ENCODE measurements at places on chromosomes 3 and 15. TPM values are rescaled to one million over a fixed set of nuclear protein-coding genes. Genes with fewer than 3 reads are reported as not detected.

DNA sequence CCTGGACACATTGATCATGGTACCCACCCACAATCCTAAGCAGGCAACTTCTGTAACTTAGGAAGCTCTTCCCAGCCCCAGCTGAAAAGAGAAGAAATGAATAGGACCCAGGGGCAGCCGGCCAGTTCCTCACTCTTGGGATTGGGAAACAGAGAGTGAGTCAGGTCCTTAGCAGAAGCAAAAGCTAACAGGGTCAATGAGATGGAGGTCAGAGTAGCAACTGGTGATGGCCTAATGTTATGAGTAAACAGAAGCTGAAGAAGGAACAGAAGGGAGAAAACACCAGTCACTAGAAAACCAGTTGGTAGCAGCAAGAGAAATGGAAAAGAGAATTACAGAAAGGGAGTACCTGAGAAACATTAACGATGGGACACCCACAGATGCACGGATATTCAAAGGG is 20.0 kb downstream of the RIOX2 start:
- H3K27me3 ChIP-seq = no peaks in the 10 kb centered on the region
- H3K36me3 ChIP-seq = peaks cover 70% of the 10 kb centered on the region
- no peak for DNase-seq
- H3K4me1 ChIP-seq = peaks cover 12% of the 10 kb centered on the region
- peak overlapping the region; percentile 59 for H3K27ac ChIP-seq

DNA sequence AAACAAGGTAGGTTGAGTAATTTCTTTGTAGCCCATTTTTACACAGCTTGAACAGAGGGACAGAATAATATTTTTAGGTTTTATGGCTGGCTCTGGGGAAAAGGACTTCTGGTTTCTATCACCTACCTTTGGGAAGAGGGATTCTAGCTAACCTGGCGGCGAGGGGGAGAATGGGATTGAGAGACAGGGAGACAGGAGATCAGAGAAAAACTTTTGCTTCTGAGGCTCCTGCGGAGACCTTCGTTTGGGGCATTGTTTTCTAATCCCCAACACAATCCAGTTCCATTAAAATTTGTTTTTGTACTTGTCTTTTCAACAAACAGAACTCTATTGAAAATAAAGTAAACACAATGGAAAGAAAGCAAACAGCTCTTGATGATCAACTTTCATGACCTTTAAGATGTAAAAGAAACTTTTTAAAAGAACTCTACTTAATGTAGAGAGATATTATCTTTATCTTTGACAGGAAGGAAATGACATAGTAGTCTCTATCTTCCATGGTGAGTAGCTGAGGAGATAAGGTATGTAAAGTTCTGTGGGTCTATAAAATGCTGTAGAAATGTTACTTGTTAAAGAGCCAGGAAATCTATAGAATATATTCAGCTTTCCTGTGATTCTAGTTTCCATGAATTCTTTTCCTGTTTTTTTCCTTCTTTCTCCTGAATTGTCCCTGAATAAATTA is 37.0 kb upstream of the P2RY1 start:
- H3K27ac ChIP-seq = no peak overlapping the region
- no peak overlapping the region for H3K4me3 ChIP-seq
- H3K36me3 ChIP-seq = no peaks in the 10 kb centered on the region

GRCh38 chr3:49882166-49882565 is 12.5 kb upstream of the CAMKV start:
- H3K36me3 ChIP-seq = no peaks in the 10 kb centered on the region
- DNase-seq = peak; percentile 79
- H3K4me3 ChIP-seq = no peak overlapping the region
- no peak overlapping the region for H3K27ac ChIP-seq

GRCh38 chr3:142896201-142896755 is 7.4 kb upstream of the PCOLCE2 start:
- no peaks in the 10 kb centered on the region for H3K36me3 ChIP-seq
- H3K4me1 ChIP-seq = no peaks in the 10 kb centered on the region
- no peak overlapping the region for H3K4me3 ChIP-seq

DNA sequence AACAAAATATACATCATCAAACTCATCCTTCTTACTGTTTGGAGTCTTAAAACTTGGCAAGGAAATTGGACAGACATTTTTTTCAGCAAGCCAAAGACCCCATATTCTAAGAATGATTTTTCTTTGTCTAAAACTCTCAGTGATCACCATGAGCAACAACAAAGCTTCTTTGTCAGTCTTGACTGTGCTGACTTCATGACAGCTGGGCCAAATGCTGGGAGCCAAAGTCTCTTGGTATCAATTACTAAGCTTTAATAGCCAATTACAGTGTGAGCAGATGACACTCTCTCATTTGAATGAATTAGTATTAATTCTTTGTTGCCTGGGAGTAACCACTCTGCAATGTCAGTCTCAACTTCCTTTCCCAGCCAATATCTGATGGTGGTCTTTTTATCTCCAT is 48.1 kb upstream of the GK5 start:
- H3K4me3 ChIP-seq = no peak overlapping the region
- no peak for DNase-seq
- H3K36me3 ChIP-seq = no peaks in the 10 kb centered on the region
- H3K27ac ChIP-seq = no peak overlapping the region
- H3K4me1 ChIP-seq = no peaks in the 10 kb centered on the region

GRCh38 chr15:66620744-66621344 is 55.0 kb upstream of the LCTL start:
- no peak overlapping the region for H3K4me3 ChIP-seq
- DNase-seq = no peak
- H3K4me1 ChIP-seq = peaks cover 17% of the 10 kb centered on the region
- no peak overlapping the region for H3K27ac ChIP-seq
- no peaks in the 10 kb centered on the region for H3K36me3 ChIP-seq

- no peak overlapping the region for H3K27ac ChIP-seq
- H3K27me3 ChIP-seq = no peaks in the 10 kb centered on the region
- H3K4me3 ChIP-seq = no peak overlapping the region
- DNase-seq = no peak
- H3K4me1 ChIP-seq = no peaks in the 10 kb centered on the region
These were observed 359.8 kb downstream of the C3orf38 start for GRCh38 chr3:88509582-88509981.

GRCh38 chr3:193021506-193022010 is 103.9 kb upstream of the MB21D2 start:
- H3K4me3 ChIP-seq = no peak overlapping the region
- no peaks in the 10 kb centered on the region for H3K27me3 ChIP-seq
- H3K27ac ChIP-seq = no peak overlapping the region
- no peak for DNase-seq
- H3K4me1 ChIP-seq = no peaks in the 10 kb centered on the region

DNA sequence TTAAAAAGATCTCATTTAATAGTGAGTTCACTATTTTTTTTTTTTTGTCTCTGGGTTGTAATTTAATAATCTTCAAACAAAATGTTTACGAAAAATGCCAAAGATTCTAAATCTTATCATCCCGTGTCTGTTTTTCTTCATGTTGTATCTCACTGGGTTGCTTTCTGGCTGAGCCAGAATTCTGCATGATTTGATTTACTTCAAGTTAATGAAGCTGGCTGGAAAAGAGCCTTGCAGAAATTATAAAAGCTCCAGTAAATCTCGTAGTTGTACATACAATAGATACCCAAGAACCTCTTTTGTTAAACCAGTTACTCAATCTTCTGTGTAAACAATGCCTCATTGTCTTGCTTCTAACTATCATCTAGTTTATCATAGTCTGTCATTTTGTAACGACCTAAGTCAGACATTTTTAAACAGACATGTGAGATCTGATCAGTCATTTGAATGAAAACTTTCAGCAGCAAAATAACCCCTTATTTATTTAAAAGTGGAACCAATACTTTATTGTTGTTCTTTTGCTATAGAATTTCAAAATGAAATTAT is 249.0 kb downstream of the MCTP2 start:
- peak; percentile 25 for DNase-seq
- no peak overlapping the region for H3K4me3 ChIP-seq
- H3K36me3 ChIP-seq = peaks cover 70% of the 10 kb centered on the region
- H3K27me3 ChIP-seq = no peaks in the 10 kb centered on the region

GRCh38 chr3:39870706-39871105 is 61.3 kb downstream of the MYRIP start:
- no peak for DNase-seq
- H3K36me3 ChIP-seq = no peaks in the 10 kb centered on the region
- H3K4me3 ChIP-seq = no peak overlapping the region
- H3K27me3 ChIP-seq = no peaks in the 10 kb centered on the region
- H3K4me1 ChIP-seq = no peaks in the 10 kb centered on the region

Gene TMEM266
- 1.1 TPM for total RNA-seq
